ENCODE measurements at places on chromosomes 13 and 19.

DNA sequence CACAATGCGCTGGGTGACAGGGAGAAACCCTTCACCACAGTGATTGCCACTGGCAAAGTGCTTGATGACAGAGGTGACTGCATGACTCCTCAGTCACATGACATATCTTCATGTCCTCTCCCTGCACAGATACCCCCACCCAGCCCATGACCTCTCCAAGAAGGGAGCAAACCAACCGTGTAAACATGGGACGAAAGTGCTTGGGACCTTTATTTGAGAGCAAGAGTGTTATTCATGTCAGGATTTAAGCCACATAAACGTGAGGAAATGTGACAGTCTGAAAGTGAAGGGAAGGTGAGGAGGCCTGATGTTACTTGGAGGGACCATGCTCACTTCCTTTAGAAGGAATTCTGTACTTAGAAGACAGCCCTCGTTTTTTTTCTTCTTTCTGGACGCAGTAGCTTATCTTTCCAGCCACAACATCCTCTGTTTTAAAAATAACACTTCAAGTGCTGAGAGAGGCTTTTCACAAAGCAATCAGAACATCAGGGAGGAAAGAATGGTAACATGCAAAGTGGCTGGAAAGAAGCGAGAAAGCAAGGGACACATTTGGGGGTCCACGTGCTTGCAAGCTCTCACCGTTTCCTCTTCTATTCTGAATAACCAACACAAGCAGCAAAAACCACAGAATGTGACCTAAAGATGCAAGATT lies 35.6 kb downstream of the EPS15L1 start:
- no peak overlapping the region for H3K4me3 ChIP-seq
- no peaks in the 10 kb centered on the region for H3K27me3 ChIP-seq
- no peak for DNase-seq
- no peaks in the 10 kb centered on the region for H3K4me1 ChIP-seq
- H3K27ac ChIP-seq: no peak overlapping the region

- H3K27ac ChIP-seq: peak overlapping the region; percentile 100
- DNase-seq: no peak
- peaks cover 13% of the 10 kb centered on the region for H3K36me3 ChIP-seq
- H3K27me3 ChIP-seq: no peaks in the 10 kb centered on the region
Observed at GRCh38 chr19:36489920-36490415, 607 bp upstream of the ZNF566 start.

GRCh38 chr19:47421844-47422395 lies 2.6 kb upstream of the MEIS3 start:
- H3K4me3 ChIP-seq: peak overlapping the region; percentile 61
- peaks cover 19% of the 10 kb centered on the region for H3K4me1 ChIP-seq
- H3K36me3 ChIP-seq: no peaks in the 10 kb centered on the region
- H3K27me3 ChIP-seq: peaks cover 73% of the 10 kb centered on the region
- DNase-seq: no peak
- peak overlapping the region; percentile 81 for H3K27ac ChIP-seq

GRCh38 chr13:80865329-80865728 lies 524.4 kb upstream of the SPRY2 start:
- H3K27ac ChIP-seq: no peak overlapping the region
- no peak for DNase-seq
- peaks cover 16% of the 10 kb centered on the region for H3K4me1 ChIP-seq
- H3K36me3 ChIP-seq: peaks cover 2% of the 10 kb centered on the region

DNA sequence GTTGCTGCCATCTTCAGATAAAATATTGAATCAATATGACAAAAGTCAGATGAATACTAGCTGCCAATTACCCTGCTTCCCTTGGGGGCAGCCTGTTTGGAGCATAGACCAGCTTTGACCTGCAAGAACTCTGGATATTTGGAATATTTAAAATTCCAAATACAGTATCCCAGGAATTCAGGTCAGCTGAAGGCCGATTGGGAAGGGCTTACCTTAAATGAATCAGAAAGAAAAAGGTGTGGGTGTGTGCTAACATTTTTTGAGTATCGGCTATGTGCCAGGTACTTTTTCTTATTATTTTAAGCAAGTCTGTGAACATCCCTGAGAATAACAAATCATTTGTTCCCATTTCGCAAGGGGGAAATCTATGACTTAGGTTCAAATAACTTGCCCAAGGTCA lies 1.8 kb upstream of the RUBCNL start:
- H3K4me1 ChIP-seq: peaks cover 12% of the 10 kb centered on the region
- H3K4me3 ChIP-seq: no peak overlapping the region
- no peak for DNase-seq
- no peak overlapping the region for H3K27ac ChIP-seq

GRCh38 chr19:47754206-47755064 lies 9.1 kb downstream of the NOP53 start:
- H3K27me3 ChIP-seq: no peaks in the 10 kb centered on the region
- no peak overlapping the region for H3K4me3 ChIP-seq
- H3K4me1 ChIP-seq: no peaks in the 10 kb centered on the region
- H3K27ac ChIP-seq: no peak overlapping the region

DNA sequence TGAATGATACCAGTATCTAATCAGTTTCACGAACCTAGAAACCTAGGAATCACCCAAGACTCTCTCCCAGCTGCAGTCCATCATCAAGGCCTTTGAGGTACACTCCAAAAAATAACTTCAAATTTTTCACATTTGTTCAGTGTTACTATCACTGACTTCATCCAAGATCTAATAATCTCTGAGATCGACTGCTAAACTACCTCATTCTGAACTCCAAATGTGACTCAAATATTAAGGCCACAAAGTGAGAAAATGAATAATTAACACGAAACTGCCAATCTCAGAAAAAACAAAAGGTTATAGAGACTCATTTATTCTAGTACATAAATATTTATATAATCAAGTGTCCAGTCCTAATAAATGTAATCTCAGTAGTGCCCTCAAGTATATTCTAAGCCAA lies 430.3 kb upstream of the ATXN8OS start:
- H3K36me3 ChIP-seq: no peaks in the 10 kb centered on the region
- H3K27ac ChIP-seq: no peak overlapping the region
- no peak overlapping the region for H3K4me3 ChIP-seq
- H3K4me1 ChIP-seq: peaks cover 11% of the 10 kb centered on the region
